ENCODE measurements at places on chromosomes 6 and 20.
A peak's percentile ranks its signal among the peaks of the same experiment; 100 is the strongest.

GRCh38 chr6:45759472-45759810 lies 256.2 kb downstream of the CLIC5 start:
- no peak for DNase-seq

- peak; percentile 76 for DNase-seq
These were observed 100.4 kb upstream of the MLN start for GRCh38 chr6:33904050-33904746.

DNA sequence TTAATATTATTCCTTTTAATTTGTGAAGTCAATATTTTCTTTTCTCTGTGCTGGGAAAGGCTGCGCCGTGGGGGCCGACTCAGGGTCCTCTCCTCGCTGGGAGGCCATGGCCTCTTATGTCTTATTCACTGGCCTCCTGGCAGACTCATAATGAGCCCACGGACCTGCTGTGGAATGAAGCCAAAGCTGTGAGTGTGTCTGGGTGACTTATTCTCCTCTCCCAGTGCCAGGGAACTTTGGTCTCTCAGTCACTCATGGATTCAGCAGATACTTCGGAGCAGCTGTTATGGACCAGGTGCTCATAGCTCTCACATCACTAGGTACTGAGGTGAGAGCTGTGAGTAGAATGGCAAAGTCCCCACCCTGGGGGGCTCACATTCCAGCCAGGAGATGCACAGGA lies 297.6 kb downstream of the CDH26 start:
- no peak for DNase-seq

DNA sequence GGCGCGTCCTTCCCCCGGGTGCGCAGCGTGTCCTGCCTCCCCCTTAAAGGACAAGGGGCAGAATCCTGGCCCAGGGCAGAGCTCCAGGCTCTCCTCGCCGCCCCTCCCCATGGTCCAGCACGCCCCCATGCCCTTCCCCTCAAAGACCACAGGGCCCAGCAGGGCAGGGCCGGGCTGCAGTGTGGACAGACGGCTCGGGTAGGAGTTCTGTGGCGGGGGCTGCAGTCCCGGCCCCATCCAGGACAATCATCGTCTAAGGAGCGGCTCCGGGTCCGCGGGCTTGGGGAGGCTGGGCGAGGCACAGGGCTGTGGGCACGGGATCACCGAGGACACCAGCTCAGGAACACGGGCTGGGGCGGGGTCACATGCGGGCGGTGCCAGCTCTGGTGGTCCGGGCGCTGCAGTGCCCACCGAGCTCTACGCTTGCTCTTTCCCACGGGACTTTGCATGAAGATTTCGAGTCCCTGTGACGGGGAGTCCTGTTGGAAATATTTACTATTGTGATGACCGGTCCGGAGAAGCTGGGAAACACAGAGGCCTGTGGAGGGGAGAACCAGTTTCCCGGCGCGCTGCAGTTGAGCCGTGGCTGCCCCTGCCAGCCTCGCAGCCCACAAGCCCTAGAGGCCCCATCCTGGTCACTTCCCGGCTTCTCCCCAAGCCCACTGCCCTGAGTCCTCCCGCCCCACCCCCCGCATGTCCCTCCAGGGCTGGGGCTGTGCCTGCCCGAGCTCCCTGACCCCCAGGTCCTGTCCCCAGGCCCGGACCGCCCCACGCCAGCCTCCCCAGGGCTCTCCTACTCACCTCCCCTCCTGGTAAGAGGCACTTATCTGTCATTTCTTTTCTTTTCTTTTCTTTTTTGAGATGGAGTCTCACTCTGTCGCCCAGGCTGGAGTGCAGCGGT lies 20.6 kb downstream of the SLC17A9 start:
- no peak for DNase-seq

DNA sequence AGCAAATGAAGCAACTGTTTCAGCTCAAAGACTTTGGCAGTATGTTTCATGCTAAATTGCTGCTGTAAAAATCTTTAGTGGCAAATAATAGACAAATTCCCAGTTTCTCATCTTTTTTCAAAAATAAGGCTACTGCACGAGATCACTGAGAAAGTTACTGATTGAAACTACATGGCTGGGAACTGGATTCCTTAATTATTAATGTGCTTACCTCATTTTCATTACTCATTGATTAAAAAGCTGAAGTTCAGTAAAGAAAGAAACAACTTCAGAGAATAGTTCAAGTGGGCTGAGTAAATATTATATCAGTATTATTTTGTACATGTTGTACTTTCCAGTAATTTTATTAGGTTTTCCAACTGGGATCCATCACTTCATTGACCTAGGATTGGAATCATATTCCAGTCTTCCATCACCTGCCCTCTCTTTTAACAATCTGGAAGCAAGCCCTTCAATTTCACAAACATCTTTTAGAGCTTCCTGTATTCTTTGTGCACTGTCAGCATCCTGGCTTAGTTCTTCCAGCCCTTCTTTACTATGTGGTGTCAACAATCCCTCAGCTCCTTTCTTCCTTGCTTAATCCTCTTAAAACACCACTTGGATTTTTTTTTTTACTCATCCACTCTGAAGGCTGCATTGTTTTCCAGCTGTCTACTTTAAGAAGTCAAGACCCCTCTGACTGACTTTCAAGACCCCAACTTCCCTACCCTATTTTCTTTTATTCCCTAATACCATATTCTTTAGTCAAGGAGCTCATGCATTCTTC lies 4.3 kb downstream of the MEI4 start:
- DNase-seq: no peak

GRCh38 chr20:52291109-52291508 lies 99.5 kb upstream of the ZFP64 start:
- DNase-seq: peak; percentile 10

GRCh38 chr6:33372526-33373123 lies 19.0 kb upstream of the KIFC1 start:
- no peak for DNase-seq

All from DND-41 (cell line).